ENCODE measurements at places on chromosomes 12 and 14.

GRCh38 chr14:96130854-96131253 is 73.8 kb upstream of the BDKRB2 start:
- DNase-seq = no peak

DNA sequence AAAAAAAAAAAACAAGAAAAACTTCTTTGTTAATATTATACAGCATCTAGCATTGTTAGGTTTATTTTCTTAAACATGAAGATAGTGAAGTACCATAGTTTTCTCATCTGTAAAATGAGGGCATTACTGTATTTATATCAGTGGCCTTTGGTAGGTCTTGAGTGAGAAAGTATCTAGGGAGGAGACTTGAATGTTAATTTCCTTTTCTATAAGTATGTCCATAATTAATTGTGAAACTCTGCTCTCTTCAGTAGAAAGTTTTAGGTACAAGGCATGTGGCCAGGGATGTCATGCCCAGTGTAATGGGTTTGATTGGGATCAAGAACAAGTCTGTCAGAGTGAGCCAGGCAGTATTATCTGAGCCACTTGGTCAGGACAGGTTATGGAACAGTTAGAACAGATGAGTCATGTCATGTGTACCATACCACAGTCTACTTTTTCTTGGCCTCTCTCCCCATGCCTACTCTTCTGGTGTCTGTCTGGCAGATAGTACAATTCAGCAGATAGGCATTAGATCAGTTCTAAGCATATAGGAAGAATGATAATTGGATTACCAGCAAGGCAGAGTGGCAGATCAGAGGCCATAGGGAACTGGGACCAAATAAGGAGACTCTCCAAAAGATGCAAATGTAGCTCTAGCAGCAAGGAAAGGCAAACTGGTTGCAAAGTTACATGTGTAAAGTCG is 30.4 kb downstream of the FBXO34 start:
- no peak for DNase-seq

GRCh38 chr12:94714378-94715114 is 64.2 kb upstream of the TMCC3 start:
- DNase-seq = no peak

GRCh38 chr14:96139879-96140278 is 64.8 kb upstream of the BDKRB2 start:
- no peak for DNase-seq

GRCh38 chr14:23110579-23111365 is 6.0 kb upstream of the CIROP start:
- no peak for DNase-seq

GRCh38 chr12:18982226-18982949 is 147.1 kb upstream of the PLEKHA5 start:
- no peak for DNase-seq

DNA sequence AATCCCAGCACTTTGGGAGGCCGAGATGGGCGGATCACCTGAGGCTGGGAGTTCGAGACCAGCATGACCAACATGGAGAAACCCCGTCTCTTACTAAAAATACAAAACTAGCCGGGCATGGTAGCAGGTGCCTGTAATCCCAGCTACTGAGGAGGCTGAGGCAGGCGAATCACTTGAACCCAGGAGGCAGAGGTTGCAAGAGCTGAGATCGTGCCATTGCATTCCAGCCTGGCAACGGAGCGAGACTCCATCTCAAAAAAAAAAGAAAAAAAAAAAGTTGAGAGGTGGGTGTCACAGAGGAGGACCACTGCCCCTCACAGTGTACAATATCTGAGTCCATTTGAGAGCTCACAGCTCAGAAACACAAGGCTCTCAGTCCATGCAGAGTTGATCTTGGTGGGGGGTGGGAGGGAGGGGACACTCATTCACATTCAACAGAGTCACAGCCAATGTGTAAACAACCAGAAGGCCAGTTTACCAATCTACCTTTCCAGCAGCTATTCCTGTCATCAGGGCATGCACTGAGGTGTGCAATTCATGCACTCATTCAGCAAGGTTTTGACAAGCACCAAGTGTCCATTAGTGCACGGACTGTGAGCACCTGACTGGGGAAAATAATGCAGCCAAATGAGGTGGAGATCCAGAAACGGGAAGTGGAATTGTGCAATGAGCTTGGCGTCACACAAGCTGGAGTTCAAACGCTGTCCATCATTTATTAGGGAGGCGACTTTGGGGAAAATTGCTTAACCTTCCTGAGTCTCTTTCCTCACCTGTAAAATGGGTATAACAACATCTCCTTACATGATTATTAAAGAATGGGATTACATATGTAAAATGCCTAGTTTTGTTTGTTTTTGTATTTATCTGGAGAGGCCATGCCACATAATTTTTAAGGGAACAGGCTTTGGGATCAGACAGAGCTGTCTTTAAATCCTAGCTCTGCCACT is 4.4 kb upstream of the EIF5 start:
- no peak for DNase-seq

DNA sequence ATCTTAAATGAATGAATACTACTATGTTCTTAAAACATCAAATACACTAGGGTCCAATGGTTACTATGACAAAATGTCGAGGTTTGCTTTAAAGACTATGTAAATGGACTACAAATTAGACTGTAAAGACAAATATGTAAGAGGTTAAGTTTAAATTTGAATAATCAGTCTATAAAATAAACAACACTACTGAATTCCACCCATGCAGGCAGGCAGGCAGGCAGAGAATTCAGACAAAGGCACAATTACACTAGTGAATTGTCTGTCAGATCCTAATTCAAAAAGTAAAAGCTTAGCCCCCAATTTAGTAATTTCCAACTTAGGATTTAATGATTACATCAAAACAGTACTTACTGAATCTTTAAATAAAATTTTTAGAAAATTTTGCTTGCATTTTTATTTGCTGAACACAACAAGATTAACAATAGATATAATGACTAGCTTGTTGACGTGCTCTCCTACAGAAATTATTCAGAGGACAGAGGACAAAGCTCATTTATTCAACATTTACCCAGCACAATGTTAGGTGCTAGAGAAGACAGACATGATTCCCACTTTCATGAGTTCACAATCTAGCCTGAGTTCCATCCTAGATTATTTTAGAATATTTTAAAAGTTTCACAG is 97.4 kb downstream of the CDK17 start:
- no peak for DNase-seq

DNA sequence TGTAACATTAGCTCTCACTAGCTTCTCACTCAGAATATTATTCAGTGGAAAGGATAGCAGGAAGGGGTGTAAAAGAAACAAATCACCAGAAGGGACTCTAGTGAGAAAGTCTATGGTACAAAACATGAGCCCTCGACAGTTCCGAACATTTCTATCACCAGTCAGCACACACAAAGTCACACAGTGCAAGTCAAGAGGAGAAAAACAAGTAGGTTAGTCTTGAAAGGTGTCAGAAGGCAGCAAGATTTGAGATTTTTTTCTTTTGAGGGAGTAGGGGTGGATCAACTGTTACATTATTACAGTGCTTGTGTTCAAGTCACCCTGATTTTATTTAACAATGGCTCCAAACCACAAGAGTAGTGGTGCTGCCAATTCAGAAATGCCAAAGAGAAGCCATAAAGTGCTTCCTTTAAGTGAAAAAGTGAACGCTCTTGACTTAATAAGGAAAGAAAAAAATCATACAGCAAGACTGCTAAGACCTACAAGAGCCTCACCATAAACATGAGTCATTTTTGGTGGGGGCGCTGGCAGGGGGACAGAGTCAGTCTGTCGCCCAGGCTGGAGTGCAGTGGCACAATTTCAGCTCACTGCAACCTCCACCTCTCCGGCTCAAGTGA is 42.3 kb downstream of the GNS start:
- DNase-seq = no peak

- DNase-seq = no peak
Observed at GRCh38 chr12:117155278-117156060, 34.8 kb downstream of the FBXO21 start.

GRCh38 chr12:84807249-84807648 is 105.3 kb downstream of the SLC6A15 start:
- DNase-seq = no peak

DNA sequence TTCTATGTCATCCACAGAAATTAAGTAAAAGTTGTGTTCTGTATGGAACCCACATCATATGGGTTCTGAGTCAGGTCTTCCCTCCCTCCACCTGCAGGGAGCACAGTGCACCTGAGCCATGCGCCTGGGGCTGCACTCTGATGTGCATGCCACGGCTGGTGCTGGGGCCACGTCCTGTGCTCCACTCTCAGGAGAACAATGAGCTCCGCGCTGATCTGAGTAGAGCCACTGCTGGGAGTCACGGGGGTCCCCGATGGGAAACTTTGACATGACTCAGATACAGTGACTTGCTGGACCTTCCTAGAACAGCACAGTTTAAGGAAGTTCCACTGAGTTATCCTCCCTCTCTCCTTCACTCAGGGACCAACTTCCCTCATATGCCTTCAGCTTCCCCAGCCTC is 683.4 kb downstream of the TMEM121 start:
- no peak for DNase-seq

GRCh38 chr14:20501346-20501745 is 4.0 kb upstream of the RNASE10 start:
- DNase-seq = peak; percentile 10

DNA sequence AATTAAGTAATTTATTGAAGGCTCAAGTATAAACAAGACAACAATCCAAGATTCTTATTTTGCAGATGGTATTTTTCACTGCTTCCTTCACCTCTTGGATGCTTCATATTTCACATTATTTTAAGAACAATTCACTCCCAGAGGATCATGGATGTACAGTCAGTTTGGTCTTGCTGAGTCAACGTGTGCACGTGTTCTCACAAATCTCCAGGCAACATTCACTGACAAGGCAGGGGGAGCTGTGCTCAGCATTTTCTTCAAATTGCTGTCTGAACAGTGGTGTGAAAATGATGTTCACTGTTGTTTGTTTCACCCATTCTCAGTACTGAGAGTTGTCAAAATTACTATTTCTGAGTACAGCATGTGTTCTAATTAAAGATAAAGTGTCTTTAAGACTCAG is 118.3 kb upstream of the SLC38A4 start:
- DNase-seq = no peak

DNA sequence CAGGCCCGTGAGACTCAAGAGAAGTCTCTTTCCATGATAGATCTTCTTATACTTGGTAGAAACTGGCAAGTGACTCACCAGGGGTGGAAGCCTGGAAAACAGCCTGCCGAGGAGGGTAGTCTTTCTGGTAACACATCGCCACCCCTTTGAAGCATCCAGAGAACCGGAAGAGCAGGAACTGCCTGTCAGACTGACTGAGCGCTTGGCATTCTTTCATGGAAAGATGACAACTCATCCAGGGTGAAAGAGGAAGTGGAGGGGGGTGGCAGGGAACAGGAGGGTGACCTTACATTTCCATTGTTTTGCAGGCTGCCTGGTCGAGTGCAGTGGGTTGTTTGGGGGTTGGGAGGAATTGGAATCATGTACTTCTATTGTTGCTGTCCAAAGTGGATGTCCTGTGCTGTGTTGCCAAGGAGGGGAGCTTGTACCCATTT is 34.5 kb downstream of the PRKCH start:
- DNase-seq = no peak

DNA sequence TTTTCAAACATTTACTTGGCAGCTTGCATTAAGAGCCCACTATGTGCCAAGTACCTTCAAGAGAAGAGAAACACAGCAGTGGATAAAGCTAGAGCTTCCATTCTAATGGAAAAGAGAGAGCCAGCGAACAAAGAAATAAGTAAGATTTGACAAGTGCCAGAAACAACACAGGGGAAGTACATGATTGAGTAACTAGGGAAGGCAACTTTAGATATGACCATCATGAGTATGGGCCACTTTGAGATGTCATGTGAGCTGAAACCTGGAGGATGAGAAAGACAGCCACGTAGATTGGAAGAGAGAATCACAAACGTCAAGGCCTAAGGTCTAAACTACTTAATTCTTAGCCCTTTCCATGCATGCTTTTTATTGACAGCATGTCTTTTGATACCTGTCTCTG is 121.4 kb downstream of the ITPR2 start:
- no peak for DNase-seq

Data from NCI-H446 treated with DMSO at 0.1 percent for 48 hours (cell line).